ENCODE measurements at places on chromosomes 3 and 15.

- DNase-seq, result no peak
These were observed 31.1 kb downstream of the DGKG start for GRCh38 chr3:186330772-186331460.

GRCh38 chr15:54502416-54503075 is 524.3 kb downstream of the UNC13C start:
- no peak for DNase-seq

- DNase-seq, result no peak
These were observed 15.5 kb downstream of the NAA50 start for GRCh38 chr3:113730550-113730949.

GRCh38 chr3:52609316-52609815 is 73.0 kb downstream of the UQCC5 start:
- no peak for DNase-seq

- DNase-seq, result no peak
These were observed 367.3 kb upstream of the FRG2C start for GRCh38 chr3:75296858-75297257.

DNA sequence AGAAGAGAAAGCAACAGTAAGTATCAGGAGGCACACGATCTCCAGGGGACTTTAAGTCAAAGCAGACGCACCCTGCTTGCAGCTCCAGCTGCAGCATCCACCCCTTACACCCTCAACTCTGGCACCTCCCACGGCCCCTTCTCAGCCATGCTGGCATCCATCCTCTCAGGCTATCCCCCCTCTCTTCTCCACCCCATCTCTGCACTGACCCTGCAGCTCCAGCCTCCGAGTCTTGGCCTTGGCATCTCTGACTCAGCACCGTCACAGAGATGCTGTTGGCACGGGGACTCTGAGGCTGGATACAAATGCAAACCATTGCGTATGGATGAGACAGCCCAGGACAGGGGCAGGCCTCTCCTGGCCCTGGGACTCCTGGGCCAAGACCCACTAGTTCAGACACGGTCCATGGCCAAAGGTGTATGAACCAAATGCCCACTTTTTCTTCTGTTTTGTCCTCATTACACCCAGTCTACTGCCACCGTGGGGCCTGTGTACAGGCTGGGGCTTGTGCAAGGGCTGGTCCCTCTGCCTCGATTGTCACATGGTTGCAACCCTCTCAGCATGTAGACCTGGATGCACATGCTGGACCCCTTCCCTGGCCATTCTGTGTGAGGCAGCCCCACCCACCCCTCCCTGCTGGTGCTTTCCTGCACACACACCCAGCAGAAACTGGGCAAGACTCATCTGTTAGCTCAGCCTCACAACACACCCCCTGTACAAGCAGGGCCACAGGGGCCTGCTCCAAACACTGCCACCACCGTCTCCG is 18.7 kb upstream of the ZXDC start:
- no peak for DNase-seq

- no peak for DNase-seq
These were observed 2.7 kb upstream of the BAHD1 start for GRCh38 chr15:40437752-40438687.

DNA sequence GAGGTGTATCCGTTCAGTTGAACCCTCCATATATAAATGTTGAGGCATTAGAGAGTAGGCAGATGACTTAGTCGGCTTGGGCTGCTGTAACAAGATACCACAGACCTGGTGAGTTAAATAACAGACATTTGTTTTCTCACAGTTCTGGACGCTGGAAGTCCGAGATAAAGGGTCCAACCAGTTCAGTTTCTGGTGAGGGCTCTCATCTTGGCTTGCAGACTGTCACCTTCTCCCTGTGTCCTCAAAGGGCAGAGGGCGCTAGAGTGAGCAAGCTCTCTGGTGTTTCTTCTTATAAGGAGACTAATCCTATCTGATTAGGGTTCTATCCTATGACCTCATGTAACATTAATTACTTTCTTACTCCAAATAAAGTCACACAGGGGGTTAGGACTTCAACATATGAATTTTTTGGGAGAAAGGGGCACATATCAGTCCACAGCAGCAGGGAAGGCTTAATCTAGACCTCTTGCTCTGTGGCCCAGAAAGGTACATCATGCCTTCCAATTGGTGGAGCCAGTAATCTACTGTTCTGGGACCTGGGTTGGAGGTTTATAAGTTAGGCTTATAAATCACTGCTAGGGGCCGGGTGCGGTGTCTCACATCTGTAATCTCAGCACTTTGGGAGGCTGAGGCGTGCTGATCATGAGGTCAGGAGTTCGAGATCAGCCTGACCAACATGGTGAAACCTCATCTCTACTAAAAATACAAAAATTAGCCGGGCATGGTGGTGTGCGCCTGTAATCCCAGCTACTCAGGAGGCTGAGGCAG is 26.3 kb upstream of the SLC28A2 start:
- no peak for DNase-seq

- no peak for DNase-seq
These were observed 147.4 kb upstream of the UMPS start for GRCh38 chr3:124582621-124583395.

DNA sequence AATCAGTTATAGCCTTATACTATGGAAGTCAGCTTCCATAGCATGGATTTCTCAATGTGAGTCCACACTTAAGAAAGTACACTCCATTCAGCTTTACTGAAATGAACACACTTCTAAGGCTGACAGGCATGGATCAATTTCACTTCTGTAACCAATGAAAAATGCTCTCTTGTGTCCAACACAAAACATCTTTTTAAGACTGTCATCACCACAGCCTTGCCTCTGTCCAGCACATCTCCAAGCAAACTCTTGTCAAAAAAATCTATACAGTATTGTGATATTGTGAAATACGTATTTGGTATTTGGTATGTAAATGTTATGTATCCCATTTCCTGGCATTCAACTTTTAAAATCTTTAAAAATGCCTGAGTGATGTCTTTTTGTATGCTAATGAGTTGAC is 208.7 kb downstream of the RAP2B start:
- no peak for DNase-seq

- DNase-seq, result no peak
These were observed 67.6 kb downstream of the NOX5 start for GRCh38 chr15:69082021-69082502.

- DNase-seq, result no peak
These were observed 59.2 kb upstream of the IL12A start for GRCh38 chr3:159929171-159930141.

- no peak for DNase-seq
These were observed 37.0 kb downstream of the FRMD5 start for GRCh38 chr15:44158111-44158510.

All from stimulated activated CD4-positive, alpha-beta T cell treated with anti-CD3 and anti-CD28 coated beads, Interleukin-1b, Interleukin-23, amount 100 ng/mL, for 24 hours (primary cell).